Stimulated activated CD4-positive, alpha-beta T cell treated with anti-CD3 and anti-CD28 coated beads, Interleukin-1b, Interleukin-23, amount 100 ng/mL, for 4 hours (primary cell): ENCODE measurements at places on chromosomes 5 and 9.

DNA sequence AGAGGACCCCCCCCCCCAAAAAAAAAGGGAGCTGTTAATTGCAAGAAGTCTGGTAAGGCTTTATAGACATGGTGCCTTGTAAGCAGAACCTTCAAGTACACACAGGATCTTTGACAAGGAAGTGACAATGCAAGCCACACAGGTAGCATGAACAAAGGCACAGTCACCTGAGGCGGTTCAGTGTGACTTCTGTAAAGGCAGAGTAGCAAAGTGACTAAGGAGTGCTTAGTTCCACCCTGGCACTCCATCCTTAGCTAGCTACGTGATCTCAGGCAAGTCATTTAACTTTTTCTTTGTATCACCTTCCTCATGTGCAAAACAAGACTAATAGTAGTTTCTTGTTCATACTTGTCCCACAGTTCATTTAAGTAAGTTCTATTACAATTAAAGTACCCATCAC, 282.0 kb downstream of the PRELID2 start:
- DNase-seq, result no peak

DNA sequence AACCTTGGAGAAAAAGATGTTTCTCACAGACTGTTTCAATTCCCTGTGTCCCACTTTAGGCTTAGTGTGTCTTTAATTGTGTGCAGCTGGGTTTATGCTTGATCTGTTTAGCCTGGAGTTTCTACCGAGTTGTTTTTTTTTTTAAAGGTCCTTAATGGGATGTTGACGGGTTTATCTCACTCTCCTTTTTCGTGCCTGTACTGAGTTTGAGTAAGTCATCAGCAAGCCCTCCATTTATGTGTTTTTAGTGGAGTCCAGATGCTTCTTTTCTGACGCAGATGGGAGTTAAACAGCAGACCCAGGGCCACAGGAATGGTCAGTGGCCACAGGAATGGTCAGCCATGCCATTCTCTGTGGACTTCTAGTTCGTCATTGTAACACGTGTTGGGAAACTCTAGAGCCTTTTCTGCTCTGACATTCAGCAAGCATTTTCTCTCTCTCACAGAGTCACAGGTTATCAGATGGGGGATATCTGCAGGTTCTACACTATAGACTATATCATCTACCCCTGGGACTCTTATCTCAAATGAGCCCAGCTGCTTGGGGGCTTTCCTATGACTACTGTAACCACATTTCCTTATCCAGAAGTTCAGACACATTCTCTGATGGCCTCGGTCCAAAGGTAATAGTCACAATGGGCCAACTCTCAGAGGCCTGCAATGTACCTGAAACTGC, 190.5 kb downstream of the TTLL11 start:
- DNase-seq, result no peak

DNA sequence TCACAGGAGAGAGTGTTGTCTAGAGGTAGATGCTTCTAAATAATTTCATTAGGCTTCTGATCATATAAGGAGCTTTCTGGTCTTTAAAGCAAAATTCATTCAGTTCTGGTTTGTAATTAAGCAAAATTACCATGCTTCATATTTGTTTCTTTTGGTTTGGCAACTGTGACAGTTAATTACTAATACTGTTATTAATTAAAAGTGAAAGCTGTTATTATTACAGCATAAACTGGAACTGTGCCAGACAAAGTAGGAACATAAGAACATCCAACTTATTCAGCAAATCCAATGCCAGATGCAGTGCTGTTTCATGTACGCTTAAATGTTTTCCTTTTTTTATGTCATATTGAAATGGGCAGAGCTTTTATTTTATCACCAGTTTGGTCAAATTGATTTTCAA, 70.4 kb upstream of the DAB2 start:
- no peak for DNase-seq

- no peak for DNase-seq
Observed at GRCh38 chr5:138725818-138726416, 27.3 kb upstream of the CTNNA1 start.

GRCh38 chr5:149614034-149614907, 33.0 kb downstream of the ARHGEF37 start:
- no peak for DNase-seq

- peak; percentile 54 for DNase-seq
Observed at GRCh38 chr9:94603259-94604160, 9.9 kb upstream of the FBP2 start.

- DNase-seq, result no peak
Observed at GRCh38 chr5:637581-638450, 25.7 kb downstream of the CEP72 start.

GRCh38 chr5:61771808-61772207, 439.8 kb downstream of the ZSWIM6 start:
- DNase-seq, result no peak

GRCh38 chr9:95515272-95516113, 1.3 kb downstream of the PTCH1 start:
- no peak for DNase-seq

GRCh38 chr9:132169672-132170392, 8.0 kb downstream of the NTNG2 start:
- peak; percentile 56 for DNase-seq
